Ecto neural progenitor cell (in vitro differentiated cells): ENCODE measurements at places on chromosomes 2 and 18.

GRCh38 chr2:233209117-233209532, 42.3 kb upstream of the ATG16L1 start:
- DNase-seq = no peak

GRCh38 chr2:162182395-162182794, 30.3 kb upstream of the GCG start:
- DNase-seq = no peak

DNA sequence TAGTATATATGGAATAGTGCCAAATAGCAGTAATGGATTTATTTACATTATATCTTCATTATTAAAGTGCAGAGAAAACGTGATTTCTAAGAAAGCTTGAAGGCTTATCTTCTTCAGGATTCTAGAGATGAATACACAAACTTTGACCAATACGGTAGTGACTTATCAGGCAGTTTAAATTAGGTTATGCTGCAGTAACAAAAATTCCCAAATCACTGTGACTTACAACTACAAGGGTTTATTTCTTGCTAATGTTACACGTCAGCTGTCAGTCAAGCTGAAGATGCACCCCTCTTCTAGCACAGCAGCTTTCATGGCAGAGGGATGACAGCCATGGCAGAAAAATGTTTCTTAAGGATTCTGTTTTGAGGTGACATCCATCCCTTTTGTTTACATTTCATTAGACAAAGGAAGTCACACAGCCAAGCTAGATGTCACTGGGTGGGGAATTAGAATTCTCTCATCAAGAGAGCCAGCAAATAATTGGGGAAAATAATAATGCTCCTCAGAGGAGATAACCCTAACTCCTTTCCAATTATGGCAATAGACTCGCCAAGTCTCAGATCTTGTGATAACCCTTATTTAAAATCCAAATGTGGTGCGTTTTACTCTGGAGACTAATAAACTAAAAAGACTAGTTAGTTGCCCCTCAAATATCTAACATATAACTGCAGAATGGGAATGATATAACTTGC, 268.3 kb upstream of the CYP26B1 start:
- no peak for DNase-seq

DNA sequence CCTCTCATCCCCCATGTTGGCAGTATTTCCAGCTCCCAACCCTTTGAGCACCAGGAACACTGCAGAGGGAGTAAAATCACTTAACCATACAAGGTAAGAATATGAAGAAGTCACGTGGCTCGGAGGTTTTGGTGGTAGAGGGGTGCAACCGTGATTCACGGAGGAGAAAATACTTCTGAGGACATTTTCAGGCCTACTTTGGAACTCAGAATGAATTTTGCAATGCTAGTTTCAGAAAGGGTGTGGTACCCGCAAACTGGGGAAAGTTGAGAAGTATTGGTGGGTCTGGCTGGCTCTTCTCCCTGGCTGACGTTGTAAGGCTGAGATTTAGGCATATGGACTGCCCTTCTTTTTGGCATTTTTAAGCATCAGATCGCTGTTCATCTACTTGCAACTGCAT, 442 bp downstream of the SERPINB5 start:
- no peak for DNase-seq

- DNase-seq = no peak
Measured at GRCh38 chr2:232543928-232544631, 4.6 kb downstream of the CHRNG start.

DNA sequence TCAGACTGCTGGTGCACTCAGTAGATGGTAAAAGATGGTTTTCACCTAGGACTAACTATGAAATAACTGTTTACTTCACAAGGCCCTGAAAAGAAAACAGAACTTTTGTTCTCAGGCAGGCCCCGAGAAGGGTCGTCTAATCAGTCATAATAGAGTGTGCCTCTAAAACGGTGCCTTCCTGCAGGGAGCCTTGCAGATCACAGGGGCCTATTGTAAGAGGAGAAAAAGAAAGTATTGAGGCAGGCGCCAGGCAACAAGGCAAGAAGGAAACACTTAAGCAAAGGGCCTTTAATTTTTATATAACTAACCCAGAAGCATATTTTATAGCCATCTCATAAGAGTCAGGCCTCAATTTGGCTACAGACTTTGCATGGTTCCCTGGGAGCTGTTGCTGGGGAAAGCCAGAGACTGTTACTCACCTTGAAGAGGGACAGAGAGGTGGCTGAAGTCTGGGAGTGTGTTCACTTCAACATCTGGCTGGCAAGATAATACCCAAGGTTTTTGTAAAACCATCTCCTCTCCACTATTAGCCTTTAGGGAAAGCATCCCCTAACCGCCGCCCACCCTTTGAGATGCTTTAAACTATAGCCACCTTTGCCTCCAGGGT, 117.1 kb downstream of the PRPF40A start:
- DNase-seq = no peak
